ENCODE measurements at places on chromosomes 12 and 14.

- peak; percentile 48 for DNase-seq
Observed at GRCh38 chr12:110689281-110690126, 589 bp upstream of the HVCN1 start.

- DNase-seq: no peak
Observed at GRCh38 chr14:68243450-68244010, 424.0 kb downstream of the RAD51B start.

DNA sequence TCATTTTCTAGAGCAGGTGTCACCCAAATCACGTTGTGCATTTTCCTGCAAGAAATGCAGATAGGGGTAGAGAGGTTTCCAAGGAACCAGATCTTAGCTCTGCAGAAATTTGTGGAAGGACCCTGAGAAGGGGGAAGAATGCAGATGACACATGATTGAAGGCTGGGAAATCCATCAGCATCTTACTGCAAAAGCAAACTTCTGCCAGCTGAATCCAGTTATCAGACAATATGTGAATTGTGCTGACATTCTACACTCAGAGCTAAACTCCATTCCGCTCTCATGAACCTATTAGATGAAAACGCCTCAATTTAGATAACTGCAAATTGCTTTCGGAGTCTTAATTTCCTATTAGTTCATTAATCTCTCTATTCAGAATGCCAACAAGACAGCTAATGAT, 211.3 kb upstream of the NOS1 start:
- no peak for DNase-seq

DNA sequence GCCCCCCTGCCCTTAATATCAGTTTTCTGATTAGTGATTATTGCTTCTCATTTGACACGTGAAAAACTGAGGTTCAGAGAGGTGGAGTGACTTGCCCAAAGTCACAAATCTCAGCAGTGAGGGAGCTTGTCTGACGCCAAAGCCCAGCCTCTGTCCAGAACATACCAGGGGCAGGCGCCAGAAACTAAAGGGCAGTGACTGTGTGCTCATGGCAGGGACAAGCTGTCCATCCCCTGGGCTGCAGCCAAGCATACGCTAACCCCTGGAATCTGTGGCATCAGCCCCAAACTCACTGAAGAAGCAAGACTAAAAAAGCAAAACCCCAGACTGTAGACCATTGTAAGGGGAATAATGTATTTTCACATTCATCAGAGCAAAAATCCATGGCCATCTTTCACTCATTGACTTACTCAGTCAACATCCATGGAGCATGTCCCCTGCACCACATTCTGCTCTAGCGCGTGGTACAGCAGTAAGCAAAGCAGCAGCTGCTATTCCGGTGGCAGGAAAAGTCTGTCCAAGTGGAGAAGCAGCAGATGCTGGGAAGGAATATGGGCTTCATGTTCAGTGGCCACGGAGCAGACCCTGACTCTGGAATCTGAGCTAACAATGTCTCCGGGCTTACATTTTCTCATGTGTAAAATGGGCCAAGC, 1.5 kb upstream of the SERPINA4 start:
- no peak for DNase-seq

DNA sequence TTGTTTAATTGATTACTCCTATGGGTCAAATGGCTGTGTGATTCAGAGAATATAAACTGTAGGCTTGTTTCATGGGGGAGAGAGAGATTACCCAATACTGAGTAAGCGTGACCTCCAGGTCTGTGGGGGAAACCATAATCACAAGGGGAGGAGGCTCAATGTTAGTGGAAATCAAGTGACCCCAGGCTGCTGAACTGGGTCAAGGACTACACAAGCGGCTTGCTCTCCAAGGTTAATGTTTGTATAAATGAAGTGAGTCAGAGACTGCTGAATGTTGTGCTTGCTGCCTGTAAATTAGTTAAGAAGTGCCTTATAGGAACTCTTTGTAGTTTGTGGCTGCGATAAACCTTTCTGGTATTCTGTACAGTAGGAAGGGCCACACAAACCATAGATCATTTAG, 479.7 kb downstream of the AACS start:
- no peak for DNase-seq

GRCh38 chr14:57266065-57266464, 2.6 kb downstream of the EXOC5 start:
- no peak for DNase-seq

- no peak for DNase-seq
Observed at GRCh38 chr12:50545786-50546185, 41.0 kb downstream of the DIP2B start.

DNA sequence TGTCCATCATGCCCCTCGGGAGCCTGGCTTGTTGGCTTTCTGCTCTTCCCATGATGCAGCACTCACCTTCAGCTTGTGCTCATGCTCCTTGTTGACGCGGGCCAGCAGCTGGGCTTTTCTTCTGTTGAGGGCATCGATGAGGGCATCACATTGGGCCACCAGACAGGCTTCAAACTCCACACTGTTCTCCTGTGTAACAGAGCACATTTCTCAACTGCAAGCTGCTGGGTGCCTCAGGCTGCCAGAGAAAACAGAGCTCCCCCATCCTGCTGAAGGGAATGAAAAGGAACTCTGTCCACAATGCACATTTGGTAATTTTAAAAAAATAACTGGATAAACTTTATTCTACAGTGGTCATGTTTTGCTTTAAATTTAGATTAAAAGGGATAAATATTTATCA, 72.1 kb downstream of the TRIM9 start:
- no peak for DNase-seq

DNA sequence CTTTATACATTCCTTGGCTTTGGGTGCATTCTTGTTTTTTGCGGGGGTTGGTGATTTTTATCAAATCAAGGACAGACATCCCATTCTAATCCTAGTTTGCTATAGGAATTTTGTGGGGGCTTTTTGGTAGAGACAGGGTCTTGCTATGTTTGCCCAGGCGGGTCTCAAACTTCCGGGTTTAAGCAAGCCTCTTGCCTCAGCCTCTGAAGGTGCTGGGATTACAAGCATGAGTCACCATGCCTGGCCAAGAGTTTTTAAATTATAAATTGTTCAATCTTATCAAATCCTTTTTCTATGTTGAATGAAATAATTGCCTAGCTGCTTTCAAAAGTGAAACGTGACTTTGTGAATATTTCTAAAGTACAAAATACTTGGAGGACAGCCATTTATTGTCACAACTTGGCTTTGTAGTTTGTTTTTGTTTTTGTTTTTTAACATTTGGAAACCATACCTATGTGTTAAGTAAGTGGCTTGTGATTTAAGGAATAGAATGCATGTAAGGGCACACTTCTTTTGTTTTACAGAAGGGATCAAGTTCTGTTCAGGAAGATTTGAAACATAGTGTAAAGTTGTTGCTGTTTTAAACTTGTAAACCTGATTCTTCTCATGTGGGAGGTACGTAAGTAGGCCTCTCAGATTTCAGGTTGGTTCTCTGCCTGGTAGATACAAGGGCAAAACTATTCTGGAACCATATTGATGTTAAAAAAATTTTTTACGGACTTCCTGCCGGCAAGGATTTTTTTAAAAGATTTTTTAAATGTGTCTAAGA, 13.4 kb downstream of the MARK3 start:
- DNase-seq: no peak

- DNase-seq: no peak
Observed at GRCh38 chr12:116266168-116266601, 11.3 kb downstream of the MED13L start.

DNA sequence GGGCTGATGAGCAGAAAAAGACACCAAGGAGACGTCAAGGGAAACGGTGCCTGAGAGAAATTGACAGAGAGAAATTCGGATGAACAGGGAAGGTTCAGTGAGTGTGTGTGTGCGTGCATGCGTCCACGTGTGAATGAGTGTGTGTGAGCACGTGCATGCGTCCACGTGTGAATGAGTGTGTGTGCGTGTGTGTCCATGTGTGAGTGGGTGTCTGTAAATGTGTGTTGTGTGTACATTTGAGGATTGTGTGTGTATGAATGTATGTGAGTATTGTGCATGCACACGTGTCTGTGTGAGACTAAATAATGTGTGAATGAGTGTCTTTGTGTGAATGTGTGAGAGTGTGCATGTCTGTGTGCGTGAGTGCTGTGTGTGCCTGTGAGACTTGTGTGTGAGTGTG, 137.4 kb upstream of the MED13L start:
- no peak for DNase-seq

GRCh38 chr14:64187331-64187730, 106.8 kb downstream of the ESR2 start:
- DNase-seq: no peak

DNA sequence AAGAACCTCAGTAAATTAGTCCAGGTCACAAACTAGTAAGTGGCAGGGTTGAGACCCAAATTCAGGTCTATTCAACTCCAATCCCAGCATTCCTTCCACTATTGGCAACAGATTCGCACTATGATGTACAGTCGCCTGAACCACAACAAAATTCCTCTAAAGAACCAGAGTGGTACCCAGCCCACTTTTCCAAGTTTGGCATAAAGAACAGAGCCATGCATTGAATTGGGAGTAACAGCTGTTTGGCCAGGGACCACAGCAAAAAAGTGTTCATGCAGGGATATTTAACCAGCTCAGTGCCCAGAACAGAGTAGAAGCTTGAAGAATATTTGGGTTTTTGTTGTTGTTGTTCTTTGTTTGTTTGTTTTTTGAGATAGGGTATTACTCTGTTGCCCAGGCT, 9.7 kb downstream of the TC2N start:
- DNase-seq: no peak

DNA sequence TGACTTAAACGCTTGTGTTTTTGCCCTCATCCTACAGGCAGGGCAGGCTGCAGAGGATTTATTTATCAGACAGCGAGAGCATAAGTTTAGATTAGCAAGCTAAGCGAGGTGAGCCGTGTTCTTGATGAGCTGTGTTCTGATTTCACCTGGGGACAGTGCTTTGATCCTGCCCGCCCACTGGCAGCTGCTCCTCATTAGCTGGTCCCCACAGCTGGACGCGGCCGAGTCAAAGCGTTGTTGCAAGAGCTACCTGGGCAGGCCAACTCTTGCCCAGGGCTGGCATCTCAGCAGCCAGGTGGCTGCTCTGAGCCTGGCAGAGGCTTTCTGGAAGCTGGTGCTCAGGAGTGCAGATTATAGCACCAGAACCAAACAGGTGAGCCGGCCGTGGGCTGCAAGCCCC, 46.8 kb upstream of the BEGAIN start:
- DNase-seq: no peak

DNA sequence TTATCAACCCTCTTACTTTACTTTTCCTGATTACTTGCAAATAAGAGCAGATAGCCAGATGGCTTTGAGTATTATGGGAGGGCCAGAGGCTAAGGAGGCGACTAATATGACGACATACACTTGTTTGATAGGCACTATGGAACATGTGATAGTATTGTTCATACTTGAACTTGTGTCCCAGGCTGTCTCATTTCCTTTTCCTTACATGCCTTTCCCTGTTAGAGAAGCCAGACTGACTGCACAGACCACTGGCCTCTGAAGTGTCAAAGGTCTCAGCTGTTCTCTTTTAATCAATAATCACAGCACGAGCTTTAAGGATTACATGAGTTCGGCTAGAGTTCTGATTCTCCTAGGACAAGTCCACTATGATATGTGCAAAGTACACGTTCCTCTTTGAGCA, 326.0 kb downstream of the PRKD1 start:
- DNase-seq: no peak

DNA sequence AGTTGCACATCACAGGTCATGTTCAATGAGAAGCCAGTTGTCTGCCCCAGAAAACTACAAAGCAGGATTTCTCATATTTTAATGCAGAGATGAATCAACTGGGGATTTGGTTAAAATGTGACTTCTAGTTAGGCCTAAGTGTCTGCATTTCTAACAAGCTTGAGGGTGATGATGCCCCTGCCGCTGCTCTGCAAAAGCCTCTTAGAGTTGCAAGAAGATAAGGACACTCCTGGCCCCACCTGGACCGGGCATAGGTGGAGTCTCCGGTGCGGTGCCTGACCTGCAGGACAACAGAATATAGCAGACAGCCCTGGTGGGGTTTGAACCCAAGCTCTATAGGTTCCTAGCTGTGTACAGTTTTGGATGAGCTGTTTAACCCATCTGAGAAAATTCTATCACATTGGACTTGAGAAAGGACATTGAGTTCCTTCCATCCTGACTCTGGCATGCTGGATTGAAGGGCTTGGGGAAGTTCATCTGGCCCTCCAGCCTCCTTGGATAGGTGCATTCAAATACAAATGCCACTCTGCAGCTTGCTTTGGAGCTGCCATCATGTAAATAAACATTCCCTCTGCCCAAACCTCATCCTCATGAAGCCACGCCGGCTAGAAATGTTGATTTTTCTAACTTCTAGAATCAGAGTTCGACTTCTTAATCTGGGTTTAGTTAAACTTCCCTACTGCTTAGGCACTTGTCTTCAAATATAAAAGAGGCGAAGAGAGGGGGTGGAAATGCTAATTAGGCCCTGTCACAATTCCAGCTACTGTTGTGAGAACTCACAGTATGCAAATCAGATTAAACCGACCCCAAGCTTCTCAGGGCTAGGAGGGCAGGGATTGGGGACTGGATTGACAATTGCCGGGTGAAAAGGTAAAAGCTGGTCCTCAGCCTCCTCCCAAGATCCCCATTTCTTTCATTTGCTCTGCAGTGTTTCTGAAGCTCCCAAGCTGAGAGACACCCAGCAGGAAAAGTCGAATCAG, 1225.6 kb downstream of the VRK1 start:
- no peak for DNase-seq

DNA sequence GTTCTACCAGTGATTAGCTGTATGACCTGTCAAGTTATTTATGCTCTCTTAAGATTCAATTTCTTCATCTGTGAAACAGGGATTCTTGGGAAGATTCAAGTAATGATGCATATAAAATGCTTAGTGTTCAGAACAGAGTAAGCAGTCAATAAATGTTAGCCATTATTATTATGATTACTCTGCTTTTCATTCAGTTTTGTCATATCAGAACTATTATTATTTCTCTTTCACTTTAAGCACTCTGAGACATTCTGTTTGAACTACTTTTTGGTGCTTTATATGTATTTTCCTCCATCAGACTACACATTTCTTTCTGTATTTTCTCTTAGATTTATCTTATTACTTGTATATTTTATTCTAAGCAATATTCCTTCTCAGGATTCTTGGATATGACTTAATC, 81.2 kb downstream of the CFAP54 start:
- DNase-seq: no peak

GRCh38 chr12:51848841-51849735, 570 bp upstream of the FIGNL2 start:
- DNase-seq: no peak

GRCh38 chr12:99311373-99311772, 336.2 kb upstream of the GARIN6 start:
- DNase-seq: no peak

All from naive thymus-derived CD4-positive, alpha-beta T cell (primary cell).